Thyroid gland (tissue), 4 donors: ENCODE measurements at places on chromosomes 16 and 17.

- H3K27ac ChIP-seq = no peak overlapping the region
- no peak overlapping the region for H3K4me3 ChIP-seq
- no peaks in the 10 kb centered on the region for H3K4me1 ChIP-seq
- no peaks in the 10 kb centered on the region for H3K36me3 ChIP-seq
- no peaks in the 10 kb centered on the region for H3K27me3 ChIP-seq
These were observed 124.6 kb downstream of the GP2 start for GRCh38 chr16:20202747-20203146.

GRCh38 chr17:66638707-66639479 is 196.0 kb upstream of the CACNG5 start:
- H3K4me3 ChIP-seq = no peak overlapping the region
- H3K27ac ChIP-seq = no peak overlapping the region
- no peaks in the 10 kb centered on the region for H3K27me3 ChIP-seq
- DNase-seq = no peak
- H3K4me1 ChIP-seq = no peaks in the 10 kb centered on the region
- H3K36me3 ChIP-seq = no peaks in the 10 kb centered on the region

GRCh38 chr17:78020717-78021108 is 62.2 kb downstream of the TNRC6C start:
- no peak overlapping the region for H3K4me3 ChIP-seq
- H3K27me3 ChIP-seq = no peaks in the 10 kb centered on the region
- H3K27ac ChIP-seq = no peak overlapping the region
- DNase-seq = no peak

GRCh38 chr17:41772218-41772585 is 14.3 kb downstream of the JUP start:
- H3K27me3 ChIP-seq = no peaks in the 10 kb centered on the region
- peaks cover 55% of the 10 kb centered on the region for H3K4me1 ChIP-seq
- peak; percentile 88 for DNase-seq
- H3K27ac ChIP-seq = peak overlapping the region; percentile 59
- H3K4me3 ChIP-seq = no peak overlapping the region

- peak within 1 kb of the TSS; percentile 82 for H3K4me3 ChIP-seq
- no peaks in the 10 kb centered on the region for H3K27me3 ChIP-seq
- peak within 1 kb of the TSS; percentile 80 for H3K27ac ChIP-seq
- peaks cover 12% of the 10 kb centered on the region for H3K4me1 ChIP-seq
- H3K36me3 ChIP-seq = peaks cover 17% of the 10 kb centered on the region
- peak; percentile 67 for DNase-seq
These were observed at the start of gene ZNF629 for GRCh38 chr16:30786936-30787612. TSS of gene ZNF629 (minus strand) at chr16:30787205. CDS start at chr16:30784482, 2,723 bp downstream.

GRCh38 chr17:44830359-44831288 is 537 bp upstream of the GJC1 start:
- no peaks in the 10 kb centered on the region for H3K36me3 ChIP-seq
- peaks cover 9% of the 10 kb centered on the region for H3K4me1 ChIP-seq
- DNase-seq = no peak
- no peak overlapping the region for H3K4me3 ChIP-seq
- H3K27me3 ChIP-seq = peaks cover 27% of the 10 kb centered on the region

DNA sequence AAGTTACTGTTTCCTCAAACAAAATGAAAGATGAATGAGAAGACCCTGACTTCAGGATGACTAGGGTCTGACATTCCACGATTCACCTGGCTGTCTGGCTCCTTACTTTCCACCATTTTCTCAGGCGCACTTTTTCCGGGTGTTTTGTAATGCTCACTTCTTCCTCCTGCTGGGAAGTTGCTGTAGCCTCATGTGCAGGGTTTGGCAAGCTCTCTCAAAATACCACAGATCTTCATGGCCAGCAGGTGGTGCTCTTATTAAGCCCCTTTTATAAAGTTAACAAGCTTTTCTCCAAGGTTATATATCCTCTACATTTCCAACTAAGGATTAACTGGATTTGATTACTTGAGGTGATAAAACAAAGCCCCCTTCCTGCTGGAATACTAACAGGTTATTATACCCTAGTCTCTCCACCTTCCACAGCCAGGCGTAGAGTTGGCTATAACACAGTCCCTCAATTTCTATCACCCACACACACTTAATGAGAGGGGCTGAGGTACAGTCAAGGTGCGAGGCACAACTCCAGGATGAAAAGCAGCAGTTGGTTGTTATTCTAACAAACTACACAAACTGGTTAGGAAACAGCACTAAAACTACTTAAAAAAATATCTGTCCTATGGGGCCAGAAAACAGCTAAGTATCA is 45.4 kb downstream of the STH start:
- no peak overlapping the region for H3K4me3 ChIP-seq
- H3K27me3 ChIP-seq = no peaks in the 10 kb centered on the region
- DNase-seq = peak; percentile 77
- peaks cover 2% of the 10 kb centered on the region for H3K36me3 ChIP-seq

DNA sequence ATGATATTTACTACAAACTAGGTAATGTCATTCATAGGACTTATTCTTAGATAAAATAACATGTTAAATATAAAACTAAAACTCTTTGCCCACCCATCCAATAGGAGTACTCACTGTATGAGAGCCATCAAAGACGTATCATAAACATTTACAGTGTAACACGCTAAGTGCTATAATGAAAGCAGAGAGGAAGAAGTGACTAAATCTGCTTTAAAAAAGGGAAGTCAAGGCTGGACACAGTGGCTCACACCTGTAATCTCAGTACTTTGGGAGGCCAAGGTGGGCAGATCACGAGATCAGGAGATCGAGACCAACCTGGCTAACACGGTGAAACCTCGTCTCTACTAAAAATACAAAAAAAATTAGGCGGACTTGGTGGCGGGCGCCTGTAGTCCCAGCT is 32.4 kb downstream of the SPAG9 start:
- DNase-seq = no peak
- no peaks in the 10 kb centered on the region for H3K36me3 ChIP-seq
- H3K27ac ChIP-seq = no peak overlapping the region
- no peaks in the 10 kb centered on the region for H3K27me3 ChIP-seq

- peaks cover 12% of the 10 kb centered on the region for H3K4me1 ChIP-seq
- H3K27ac ChIP-seq = no peak overlapping the region
- no peak for DNase-seq
- H3K36me3 ChIP-seq = no peaks in the 10 kb centered on the region
- no peak overlapping the region for H3K4me3 ChIP-seq
These were observed 166.9 kb downstream of the SEC14L1 start for GRCh38 chr17:77307479-77308198.

DNA sequence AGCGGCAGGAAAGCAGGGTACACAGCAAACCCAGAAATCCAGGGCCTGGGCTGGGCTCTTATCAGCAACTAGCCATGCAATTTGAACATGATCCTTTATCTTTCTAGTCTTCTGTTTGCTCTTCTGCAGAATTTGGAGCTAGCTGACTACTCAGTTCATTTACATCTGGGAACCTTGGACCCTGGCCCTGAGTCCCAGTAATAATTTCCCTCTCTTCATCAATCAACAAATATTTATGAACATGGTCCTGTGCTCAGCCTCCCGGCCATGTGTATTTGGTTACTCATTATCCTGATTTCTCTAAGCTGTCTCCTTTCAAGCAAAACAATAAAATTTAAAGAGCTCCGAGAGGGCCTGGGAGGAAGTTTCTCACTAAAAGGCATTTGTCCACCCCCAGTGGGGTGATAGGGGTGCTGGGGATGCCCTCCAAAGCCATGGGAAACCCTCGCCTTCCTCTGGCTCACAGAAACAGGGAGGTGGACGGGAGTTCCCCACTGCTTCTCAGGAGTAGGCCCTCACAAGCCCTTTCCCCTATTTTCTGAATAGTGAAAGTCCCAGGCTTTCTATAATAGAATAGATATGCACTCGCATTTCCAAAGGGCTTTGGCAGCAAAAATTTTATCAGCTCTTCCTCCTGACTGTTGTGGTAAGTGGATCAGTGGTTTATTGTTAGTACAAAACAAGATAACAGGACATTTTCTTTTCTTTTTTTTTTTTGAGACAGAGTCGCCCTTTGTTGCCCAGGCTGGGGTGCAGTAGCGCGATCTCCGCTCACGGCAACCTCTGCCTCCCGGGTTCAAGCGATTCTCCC is 6.9 kb upstream of the WDR59 start:
- peaks cover 3% of the 10 kb centered on the region for H3K4me1 ChIP-seq
- DNase-seq = no peak
